ENCODE measurements at places on chromosomes 16 and 17.

- DNase-seq: no peak
Observed at GRCh38 chr17:67211742-67212141, 33.3 kb downstream of the HELZ start.

- no peak for DNase-seq
Observed at GRCh38 chr16:22912654-22913053, 98.7 kb downstream of the HS3ST2 start.

DNA sequence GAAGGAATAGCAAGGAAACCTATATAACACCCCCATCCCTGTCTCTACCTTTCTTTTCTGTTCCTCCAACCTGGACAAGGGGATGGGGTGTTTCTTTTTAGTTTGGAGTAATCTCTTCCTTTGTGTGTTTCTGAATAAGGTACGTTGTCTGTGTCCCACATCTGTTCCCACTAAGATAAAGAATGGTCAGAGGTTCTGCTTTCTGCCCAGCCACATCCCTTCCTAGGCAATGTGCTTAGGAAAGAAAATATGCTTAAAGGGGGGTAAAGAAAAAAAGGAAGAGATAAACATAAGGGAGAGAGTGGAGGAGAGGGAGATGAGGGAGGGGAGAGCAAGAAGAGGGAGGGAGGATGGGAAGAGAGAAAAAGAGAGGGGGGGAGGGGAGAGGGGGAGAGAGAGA is 35.1 kb downstream of the SLC6A2 start:
- no peak for DNase-seq

DNA sequence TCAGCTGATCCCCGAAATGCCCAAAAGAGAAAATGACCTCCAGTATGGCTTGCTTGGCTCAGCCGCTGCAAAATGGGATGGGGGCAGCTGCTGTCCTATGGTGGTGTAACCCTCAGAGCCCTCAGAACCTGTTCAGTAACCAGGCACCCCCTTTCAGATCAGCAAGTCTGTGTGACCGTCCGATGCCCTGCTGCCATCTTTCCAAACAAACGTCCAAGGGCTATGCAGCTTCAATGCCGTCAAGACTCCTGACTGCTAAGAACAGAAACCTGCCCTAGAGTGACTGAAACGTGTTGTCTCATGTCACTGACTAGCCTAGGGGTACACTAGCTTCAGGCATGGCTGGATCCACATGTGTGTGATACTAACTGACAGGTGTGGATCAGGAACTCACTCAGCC is 70.4 kb downstream of the GNAO1 start:
- no peak for DNase-seq

DNA sequence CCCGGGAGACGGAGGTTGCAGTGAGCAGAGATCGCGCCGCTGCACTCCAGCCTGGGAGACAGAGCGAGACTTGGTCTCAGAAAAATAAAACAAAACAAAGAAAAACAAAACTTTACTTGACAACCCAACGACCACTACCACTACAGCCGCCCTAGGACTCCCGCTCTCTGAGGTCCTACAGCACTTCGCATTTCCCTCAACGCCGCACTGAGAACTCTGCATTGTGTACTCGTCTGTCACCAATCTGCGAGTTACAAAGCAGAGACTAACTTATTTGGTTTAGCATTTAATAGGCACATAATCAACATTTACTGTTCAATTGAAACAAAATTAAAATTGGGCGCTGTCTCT is 479 bp upstream of the ZNF207 start:
- no peak for DNase-seq

DNA sequence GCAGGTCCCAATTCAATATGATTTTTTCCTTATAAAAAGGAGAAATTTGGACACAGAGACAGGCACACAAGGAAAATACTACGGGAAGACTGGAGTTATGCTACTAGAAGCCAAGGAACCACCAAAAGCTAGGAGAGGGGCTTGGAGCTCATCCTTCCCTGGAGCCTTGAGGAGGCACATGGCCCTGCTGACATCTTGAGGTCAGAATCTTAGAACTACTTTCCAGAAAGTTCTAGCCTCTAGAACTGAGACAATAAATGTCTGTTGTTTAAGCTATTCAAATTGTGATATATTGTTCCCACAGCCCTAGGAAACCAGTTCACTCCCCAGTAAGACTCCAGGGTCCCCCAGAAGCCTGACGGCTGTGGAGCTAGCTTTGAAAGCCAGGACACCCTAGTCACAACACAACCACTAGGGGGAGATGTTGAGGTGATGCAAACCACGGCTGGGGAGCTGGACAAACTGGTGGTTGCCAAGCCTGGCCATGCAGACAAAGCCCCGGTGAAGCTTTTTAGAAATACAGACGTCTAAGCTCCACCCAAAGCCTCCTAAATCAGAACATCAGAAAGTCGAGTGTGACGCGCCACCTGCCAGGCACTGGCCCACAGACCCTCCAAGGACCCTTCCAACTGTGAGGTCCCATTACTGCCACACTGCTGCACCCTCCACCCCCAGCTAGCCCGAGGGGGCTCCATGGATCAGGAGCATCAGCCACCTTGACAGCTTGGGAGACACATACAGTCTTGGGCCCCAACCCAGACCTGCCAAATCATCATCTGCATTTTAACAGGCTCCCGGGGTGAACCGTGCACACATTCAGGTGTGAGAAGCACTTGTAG is 106.4 kb downstream of the SLC39A11 start:
- peak; percentile 74 for DNase-seq

DNA sequence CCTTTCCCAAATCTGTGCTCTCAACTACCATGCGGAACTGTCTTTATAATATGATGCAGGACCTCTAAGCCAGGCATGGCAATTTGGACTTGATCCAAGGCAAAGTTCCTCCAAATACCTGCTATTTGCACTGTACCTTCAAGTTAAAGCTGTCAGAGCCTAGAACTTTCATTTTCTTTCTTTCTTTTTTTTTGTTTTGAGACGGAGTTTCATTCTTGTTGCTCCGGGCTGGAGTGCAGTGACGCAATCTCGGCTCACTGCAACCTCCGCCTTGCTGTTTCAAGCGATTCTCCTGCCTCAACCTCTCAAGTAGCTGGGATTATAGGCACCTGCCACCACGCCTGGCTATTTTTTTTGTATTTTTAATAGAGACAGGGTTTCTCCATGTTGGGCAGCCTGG is 51.7 kb downstream of the ARHGAP27 start:
- no peak for DNase-seq

DNA sequence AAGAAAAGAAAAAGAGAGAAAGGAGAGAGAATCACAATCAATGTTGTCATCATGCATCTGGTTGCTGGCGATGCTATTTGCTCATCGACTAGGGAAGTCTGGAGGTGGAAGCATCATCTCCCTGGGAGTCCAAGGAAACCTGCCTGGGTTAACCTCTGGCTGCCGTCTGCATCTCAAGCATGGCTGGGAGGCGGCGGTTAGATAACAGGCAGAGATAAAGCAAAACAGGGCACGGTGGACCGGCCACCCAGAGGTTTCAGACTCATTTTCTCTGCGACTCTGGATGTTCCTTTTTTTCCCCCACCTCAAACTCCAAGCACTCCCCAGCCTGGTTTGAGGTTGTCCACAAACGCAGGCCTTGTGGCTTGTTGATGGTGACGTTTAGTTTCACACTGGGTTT is 161.2 kb downstream of the ENGASE start:
- DNase-seq: peak; percentile 61

DNA sequence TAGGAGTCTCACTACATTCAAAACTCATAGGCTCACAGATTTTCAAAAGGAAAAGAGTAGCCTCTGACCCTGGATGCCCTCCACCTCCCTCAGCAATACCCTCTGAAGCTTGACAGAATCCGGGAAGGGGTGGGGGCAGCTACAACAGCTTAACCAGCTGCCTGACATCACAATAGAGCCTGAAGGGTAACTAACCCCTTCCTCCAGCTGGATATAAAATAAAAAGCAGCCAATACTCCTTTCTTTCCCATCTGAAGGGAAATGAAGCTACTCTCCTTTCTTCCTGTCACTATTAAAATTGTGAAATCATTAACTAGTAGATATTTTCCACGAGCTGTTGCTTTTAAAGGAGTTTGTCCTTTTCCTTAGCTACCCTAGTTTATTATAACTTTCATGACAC is 24.0 kb downstream of the USP31 start:
- no peak for DNase-seq

- DNase-seq: no peak
Observed at GRCh38 chr17:57442914-57443571, 186.7 kb downstream of the MSI2 start.

GRCh38 chr17:72665852-72666851 is 426.3 kb downstream of the SLC39A11 start:
- peak; percentile 37 for DNase-seq

- peak; percentile 10 for DNase-seq
Observed at GRCh38 chr17:39576187-39576586, 31.5 kb downstream of the NEUROD2 start.

GRCh38 chr16:85222155-85222863 is 110.0 kb upstream of the CIBAR2 start:
- no peak for DNase-seq

GRCh38 chr17:6479622-6480302 is 35.5 kb downstream of the PIMREG start:
- peak; percentile 64 for DNase-seq

GRCh38 chr17:30132615-30133014 is 16.0 kb downstream of the NSRP1 start:
- no peak for DNase-seq

- DNase-seq: no peak
Observed at GRCh38 chr17:33482636-33483035, 189.5 kb upstream of the ASIC2 start.

DNA sequence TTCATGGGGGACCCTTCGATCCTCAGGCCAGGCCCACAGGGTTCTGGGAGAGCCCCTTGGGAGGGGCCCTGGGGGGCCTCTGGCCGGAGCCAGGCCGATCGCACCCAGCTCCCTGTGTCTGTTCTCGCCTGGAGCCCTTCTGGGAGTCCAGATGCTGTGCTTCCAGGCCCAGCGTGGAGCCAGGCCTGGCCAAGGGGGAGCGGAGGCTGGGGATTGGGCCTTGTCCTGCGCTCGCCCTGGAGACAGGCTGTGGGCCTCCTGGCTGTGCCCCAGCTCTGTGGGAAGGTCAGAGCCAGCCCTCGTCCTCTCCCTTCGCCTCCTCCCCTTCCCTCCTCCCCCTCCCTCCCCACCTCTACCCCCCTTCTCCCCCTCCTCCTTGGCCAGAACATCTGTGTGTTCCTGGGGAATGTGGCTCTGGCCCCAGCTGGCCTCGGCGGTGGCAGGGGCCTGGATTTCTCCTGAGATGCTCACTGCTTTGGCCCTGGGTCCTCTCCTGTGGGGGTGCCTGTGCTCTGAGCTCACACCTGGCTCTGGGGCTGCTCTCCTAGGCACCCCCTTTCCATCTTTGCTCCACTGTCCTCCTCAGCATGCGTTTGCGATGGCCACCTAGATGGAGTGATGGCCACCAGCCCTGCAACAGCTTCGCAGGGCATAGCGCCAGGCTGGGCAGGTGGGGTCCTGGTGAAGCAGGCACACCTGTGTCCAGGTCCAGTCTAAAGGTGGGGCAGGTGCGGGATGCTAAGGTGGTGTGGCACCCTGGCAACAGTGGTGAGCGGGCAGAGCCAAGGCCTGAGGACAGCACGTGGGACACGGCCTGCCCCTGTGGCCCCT is 90.6 kb upstream of the CIBAR2 start:
- DNase-seq: no peak

DNA sequence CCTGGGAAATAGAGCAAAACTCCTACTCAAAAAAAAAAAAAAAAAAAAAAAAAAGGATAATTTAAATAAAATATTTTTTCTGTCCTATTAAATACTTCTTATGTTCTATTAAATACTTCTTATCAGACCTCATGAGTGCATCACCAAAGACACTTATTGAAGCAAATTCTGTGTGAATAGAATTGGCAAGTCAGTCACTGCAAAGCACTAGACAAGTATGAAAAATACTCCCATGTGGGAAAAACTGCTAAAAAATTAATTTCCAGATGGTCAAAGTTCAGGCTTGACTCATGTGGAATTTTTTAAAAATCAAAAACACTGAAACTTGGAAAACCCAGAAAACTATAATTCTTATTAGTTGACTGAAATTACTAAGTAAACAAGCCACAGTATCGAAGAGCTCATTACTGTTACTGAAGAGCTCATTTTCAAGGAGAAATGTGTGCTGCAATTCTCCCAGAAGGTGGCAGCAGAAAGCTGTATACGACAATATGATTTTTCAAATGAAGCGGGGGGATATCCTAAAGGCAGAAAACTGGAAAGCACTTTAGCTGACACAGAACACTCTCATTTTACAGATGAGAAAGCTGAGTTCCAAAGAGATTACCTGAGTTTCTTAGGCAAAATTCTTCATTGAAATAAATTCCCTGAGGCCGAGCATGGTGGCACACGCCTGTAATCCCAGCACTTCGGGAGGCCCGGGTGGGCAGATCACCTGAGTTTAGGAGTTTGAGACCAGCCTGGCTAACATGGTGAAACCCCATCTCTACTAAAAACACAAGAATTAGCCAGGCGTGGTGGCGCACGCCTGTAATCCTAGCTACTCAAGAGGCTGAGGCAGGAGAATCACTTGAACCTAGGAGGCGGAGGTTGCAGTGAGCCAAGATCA is 15.9 kb upstream of the FBXO47 start:
- DNase-seq: peak; percentile 63

DNA sequence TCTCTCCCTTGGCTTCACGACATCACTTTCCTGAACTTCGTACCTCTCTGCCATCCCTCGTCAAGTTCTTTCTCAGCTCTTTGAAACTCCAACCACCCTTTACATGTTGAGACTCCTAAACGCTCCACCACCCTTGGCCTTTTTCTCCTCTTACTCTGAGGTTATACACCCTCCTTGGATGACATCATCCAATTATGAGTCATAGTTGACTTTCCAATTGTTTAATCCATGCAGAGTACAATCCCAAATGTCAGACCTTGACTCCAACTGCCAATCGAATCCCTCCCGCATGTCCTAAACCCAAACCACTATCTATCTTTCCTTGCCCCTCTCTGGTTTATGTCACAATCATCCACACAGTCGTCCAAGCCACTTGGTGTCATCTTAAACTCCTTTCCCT is 18.4 kb upstream of the C16orf82 start:
- no peak for DNase-seq

- DNase-seq: no peak
Observed at GRCh38 chr17:55783684-55784245, 32.9 kb downstream of the PCTP start.

GRCh38 chr17:73007407-73007806 is 85.1 kb downstream of the SLC39A11 start:
- DNase-seq: no peak

DNA sequence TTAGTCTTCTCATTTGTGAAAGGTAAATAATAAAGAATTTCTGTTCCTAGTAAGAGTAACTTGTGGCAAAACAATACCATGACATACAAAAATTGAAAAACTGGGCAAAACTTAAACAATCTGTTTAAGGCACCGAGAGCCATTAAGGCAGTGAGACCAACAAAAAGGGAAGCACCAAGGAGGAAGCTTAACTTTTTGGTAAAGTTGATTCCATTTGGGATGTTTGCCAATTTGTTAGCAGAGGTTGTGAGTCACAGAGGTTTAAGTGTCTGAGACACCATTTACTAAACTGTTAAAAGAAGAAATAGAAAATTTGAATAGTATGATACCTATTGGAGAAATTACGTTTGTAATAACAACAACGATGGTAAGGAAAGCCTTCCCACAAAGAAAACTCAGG is 4.9 kb downstream of the SLC35G3 start:
- DNase-seq: no peak
